Endothelial cell (in vitro differentiated cells): ENCODE measurements at places on chromosomes 2 and 18. TPM values are rescaled to one million over a fixed set of nuclear protein-coding genes. Genes with fewer than 3 reads are reported as not detected.

DNA sequence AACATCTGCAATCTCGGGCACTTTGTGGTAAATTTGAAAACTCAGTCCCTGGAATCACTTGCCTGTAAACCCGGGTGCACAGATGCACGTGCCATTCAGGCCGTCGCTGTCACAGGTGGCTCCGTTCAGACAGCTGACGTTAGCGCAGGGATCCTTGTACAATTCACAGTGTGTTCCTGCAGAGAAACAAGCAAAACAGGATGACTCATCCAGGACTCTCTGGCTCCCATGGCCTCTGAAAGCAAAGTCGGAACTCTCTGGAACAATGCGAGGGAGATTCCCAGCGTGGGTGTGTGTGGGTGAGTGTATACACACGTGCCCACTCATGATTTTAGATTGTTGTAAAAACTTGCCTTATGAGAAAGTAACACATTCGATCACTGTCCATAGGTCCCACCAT, 136.1 kb upstream of the PID1 start:
- no peaks in the 10 kb centered on the region for H3K36me3 ChIP-seq
- no peak overlapping the region for H3K4me3 ChIP-seq
- no peak for DNase-seq
- H3K27me3 ChIP-seq: no peaks in the 10 kb centered on the region

DNA sequence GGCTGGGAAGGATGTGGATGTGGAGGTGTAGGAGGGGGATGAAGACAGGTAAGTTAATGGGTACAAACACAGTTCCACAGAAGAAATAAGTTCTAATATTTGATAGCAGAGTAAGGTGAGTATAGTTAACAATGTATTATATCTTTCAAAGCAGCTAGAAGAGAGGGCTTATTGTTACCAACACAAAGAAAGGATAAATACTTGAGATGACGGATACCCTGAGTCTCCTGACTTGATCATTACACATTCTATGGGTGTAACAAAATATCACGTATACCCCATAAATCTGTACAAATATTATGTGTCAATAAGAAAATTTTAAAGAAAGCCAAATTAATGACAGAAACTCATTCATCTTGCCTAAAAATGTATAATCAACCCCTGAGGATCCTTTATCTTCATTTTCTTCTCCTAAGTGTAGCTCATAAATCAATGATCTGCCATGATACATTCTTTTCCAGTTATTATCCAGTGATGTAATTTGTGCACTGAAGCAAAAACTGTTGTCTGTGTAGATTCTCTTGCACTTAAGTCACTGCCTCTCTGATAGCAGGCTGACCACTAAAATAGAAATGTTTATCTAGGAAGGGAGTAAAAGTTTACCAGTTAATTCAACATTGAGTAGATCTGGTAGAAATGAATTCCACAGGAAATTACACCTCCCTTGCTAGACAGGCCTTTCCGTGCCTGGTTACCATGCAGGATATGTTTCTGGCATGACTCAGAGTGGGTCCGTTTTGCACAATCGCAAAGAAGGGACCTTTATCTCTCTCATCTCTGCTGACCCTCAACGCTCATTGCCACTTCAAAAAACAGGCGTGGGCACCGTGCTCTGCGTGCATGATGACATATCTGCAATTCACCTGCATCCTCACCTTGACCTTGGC, 249.7 kb upstream of the NCKAP5 start:
- H3K4me3 ChIP-seq: no peak overlapping the region
- H3K4me1 ChIP-seq: no peaks in the 10 kb centered on the region
- H3K27me3 ChIP-seq: peaks cover 3% of the 10 kb centered on the region
- H3K36me3 ChIP-seq: no peaks in the 10 kb centered on the region
- no peak overlapping the region for H3K27ac ChIP-seq
- no peak for DNase-seq

GRCh38 chr2:21740484-21740883, 616.7 kb downstream of the TDRD15 start:
- H3K36me3 ChIP-seq: no peaks in the 10 kb centered on the region
- no peak for DNase-seq
- H3K4me3 ChIP-seq: no peak overlapping the region
- no peaks in the 10 kb centered on the region for H3K27me3 ChIP-seq
- H3K4me1 ChIP-seq: no peaks in the 10 kb centered on the region

DNA sequence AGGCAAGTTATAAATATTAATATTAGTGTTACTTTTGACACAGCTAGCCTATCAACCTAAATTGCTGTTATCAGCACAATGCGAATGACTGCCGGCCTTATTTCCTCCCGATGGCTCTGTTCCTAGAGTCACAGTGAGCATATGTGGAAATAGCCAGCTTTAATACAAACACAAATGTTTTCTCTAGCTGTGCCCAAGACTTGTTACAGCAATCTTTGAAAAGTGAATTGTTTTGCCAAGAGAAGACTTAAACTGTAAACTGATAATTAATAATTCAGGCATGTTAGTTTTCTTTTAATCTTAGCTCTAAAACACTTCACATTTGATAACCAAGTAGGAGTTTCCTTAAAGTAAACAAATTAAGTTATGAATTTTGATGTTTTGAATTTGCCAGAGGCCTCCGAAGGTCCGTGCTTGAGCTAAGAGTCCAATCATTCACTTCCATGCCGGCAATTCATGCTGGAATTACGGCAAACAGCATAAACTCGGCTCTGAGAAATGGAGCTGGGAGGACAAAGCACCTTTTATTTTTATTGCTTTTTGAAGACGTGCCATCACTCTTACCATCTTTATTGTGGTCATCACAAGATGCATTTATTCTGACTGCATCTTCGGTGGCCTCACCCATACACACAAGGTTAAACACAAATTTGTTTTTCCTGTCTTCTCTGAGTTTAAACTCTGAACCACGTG, 184.5 kb upstream of the CWC22 start:
- no peak overlapping the region for H3K4me3 ChIP-seq
- H3K36me3 ChIP-seq: no peaks in the 10 kb centered on the region
- no peaks in the 10 kb centered on the region for H3K27me3 ChIP-seq

- peak overlapping the region; percentile 31 for H3K27ac ChIP-seq
- DNase-seq: no peak
- no peak overlapping the region for H3K4me3 ChIP-seq
Observed at GRCh38 chr2:213233438-213234330, 50.6 kb upstream of the SPAG16 start.

GRCh38 chr2:44889096-44889495, 52.4 kb upstream of the SIX3 start:
- no peak for DNase-seq
- H3K4me1 ChIP-seq: peaks cover 2% of the 10 kb centered on the region
- H3K27ac ChIP-seq: no peak overlapping the region
- no peak overlapping the region for H3K4me3 ChIP-seq
- H3K27me3 ChIP-seq: peaks cover 4% of the 10 kb centered on the region

- no peak for DNase-seq
- no peaks in the 10 kb centered on the region for H3K36me3 ChIP-seq
- H3K27me3 ChIP-seq: no peaks in the 10 kb centered on the region
- no peak overlapping the region for H3K27ac ChIP-seq
- no peak overlapping the region for H3K4me3 ChIP-seq
- no peaks in the 10 kb centered on the region for H3K4me1 ChIP-seq
Observed at GRCh38 chr2:22981785-22982184, 403.2 kb upstream of the KLHL29 start.

DNA sequence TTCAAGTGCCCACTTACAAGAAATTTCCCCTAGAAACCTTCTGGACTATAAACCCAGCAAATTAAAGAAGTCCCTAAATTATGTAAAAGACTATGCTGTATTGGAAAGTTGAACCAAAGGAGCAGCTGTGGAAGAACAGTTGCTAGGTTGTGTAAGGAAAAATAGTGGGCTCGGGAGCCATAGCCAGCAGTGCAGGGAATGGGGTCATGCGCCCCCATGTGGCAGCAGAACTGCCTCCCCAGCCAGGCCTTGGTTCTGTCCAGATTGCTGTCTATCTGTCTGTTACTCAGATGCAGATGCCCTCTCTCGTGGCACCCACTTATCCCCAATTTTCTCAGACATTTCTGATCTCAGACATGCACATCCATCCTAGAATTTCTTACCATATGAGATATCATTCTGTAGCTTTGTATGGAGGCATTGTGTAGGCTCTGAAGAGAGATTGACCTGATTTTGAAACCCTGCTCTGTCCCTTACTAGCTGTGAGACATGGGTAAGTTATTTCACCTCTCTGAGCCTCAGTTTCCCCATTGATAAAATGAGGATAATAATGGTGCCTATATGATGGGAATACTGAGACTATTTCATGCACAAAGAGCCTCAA, 258.3 kb downstream of the SS18 start:
- no peak overlapping the region for H3K27ac ChIP-seq
- peaks cover 4% of the 10 kb centered on the region for H3K4me1 ChIP-seq
- H3K4me3 ChIP-seq: no peak overlapping the region
- H3K27me3 ChIP-seq: no peaks in the 10 kb centered on the region
- H3K36me3 ChIP-seq: no peaks in the 10 kb centered on the region
- DNase-seq: peak; percentile 80

- DNase-seq: no peak
- no peaks in the 10 kb centered on the region for H3K4me1 ChIP-seq
- peak overlapping the region; percentile 78 for H3K4me3 ChIP-seq
- H3K36me3 ChIP-seq: peaks cover 30% of the 10 kb centered on the region
Observed at GRCh38 chr2:240127191-240127750, 8.8 kb downstream of the COPS9 start.

DNA sequence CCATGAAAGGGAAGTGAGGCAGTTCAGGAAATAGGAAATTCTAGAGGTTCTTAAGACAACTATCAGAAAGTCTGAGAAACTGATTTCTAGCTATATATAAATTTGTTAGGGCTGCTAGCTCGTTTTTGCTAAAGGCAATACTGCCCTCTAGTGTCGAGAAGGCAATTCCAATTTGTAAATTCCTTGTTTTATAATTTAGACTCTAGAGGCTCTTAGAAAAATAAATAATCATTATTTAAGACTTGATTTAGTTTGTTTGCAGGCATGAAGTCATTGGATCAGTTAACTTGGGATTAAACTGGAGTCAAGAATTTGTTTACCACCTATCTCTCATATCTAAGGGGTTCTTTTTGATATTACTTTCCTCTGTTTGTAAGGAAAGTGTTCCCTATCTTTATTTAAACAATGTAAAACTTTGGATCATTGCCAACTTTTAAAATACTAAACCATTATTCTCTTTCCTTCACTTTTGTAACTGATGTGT, 66.2 kb downstream of the ACVR2A start:
- H3K27ac ChIP-seq: peak overlapping the region; percentile 74
- peaks cover 4% of the 10 kb centered on the region for H3K4me1 ChIP-seq
- no peak overlapping the region for H3K4me3 ChIP-seq
- peaks cover 1% of the 10 kb centered on the region for H3K27me3 ChIP-seq
- DNase-seq: peak; percentile 24
- H3K36me3 ChIP-seq: no peaks in the 10 kb centered on the region

DNA sequence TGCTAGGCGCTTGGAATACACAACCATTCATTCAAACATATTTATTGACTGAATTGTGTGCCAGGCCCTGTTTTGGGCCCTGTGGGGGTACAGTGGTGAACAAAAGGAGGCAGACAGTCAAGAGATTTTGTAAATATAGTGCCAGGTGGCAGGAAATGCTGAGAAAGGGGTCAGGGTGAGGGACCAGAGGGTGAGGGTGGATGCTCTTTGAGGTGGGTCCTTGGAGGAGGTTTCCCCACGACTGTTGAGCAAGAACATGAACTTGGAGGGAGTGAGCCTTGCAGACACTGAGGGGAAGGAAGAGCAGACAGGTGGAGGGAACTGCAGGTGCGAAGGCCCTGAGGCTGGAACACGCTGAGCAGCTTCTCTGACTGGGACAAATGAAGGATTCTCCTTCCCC, 40.7 kb downstream of the ODC1 start:
- peak overlapping the region; percentile 91 for H3K27ac ChIP-seq
- peaks cover 11% of the 10 kb centered on the region for H3K27me3 ChIP-seq
- no peak for DNase-seq
- H3K4me1 ChIP-seq: peaks cover 57% of the 10 kb centered on the region
- H3K4me3 ChIP-seq: no peak overlapping the region
- peaks cover 3% of the 10 kb centered on the region for H3K36me3 ChIP-seq

GRCh38 chr2:20050646-20051531, 539 bp downstream of the LAPTM4A start:
- H3K27ac ChIP-seq: no peak overlapping the region
- H3K4me1 ChIP-seq: peaks cover 31% of the 10 kb centered on the region
- H3K4me3 ChIP-seq: no peak overlapping the region
- peaks cover 5% of the 10 kb centered on the region for H3K36me3 ChIP-seq
- DNase-seq: peak; percentile 53

DNA sequence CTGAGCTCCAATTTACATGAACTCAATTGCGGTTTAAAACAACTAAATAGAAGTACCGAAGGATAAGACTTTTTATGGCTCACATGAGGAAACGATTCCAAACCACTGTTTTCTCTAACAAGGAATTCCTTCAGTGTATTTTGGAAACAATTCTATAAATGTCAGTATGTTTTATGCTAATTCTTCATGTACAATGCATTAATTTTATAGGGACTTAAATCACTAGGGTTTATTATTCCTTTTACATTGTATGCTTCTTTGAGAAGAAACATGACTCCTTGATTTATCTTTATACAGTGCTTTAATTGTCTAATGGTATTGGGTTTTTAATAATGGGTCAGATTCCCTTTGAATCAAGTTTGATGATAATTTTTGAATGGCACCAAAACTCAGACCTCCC, 566.8 kb downstream of the EPHA4 start:
- H3K4me1 ChIP-seq: peaks cover 2% of the 10 kb centered on the region
- DNase-seq: no peak
- H3K4me3 ChIP-seq: no peak overlapping the region
- H3K36me3 ChIP-seq: no peaks in the 10 kb centered on the region

DNA sequence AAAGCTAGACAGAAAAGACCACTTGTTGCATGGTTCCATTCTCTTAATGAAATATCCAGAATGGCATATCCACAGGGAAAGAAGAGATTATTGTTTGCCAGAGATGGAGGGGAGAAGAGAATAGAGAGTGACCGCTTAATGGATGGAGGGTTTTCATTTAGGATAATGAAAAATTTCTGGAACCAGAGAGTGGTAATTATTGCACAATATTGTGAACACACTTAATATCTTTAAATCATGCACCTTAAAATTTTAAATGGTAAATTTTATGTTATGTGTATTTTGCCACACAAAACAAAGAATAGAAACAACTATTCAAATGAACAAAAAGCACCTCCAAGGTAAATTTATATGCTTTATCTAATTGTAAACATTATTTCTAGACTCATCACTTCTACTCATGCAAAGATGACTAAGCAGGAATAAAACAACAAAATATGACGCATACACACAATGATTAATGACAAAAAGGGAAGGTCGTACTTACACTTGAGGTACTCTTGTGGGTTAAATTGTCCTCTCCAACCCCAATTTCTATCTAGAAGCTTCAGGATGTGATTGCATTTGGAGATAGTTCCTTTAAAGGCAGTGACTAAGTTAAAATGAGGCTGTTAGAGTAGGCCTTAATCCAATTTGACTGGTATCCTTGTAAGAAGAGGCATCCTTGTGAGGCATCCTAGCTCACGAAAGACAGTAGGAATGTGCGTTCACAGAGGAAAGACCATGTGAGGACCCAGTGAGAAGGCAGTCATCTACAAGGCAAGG, 18.7 kb upstream of the DHRS9 start:
- H3K27ac ChIP-seq: no peak overlapping the region
- H3K4me1 ChIP-seq: no peaks in the 10 kb centered on the region
- H3K27me3 ChIP-seq: peaks cover 3% of the 10 kb centered on the region
- no peak for DNase-seq

HTR2B gene
- total RNA-seq: 0.80 TPM

E2F6 gene
- total RNA-seq: 20.4 TPM

TMEM198 gene
- not detected for total RNA-seq

MAP3K19 gene
- total RNA-seq: not detected

RGPD4 gene
- total RNA-seq: not detected

MYO7B gene
- total RNA-seq: 0.90 TPM

RAB6D gene
- total RNA-seq: 0.59 TPM

BCL2L11 gene
- 32.5 TPM for total RNA-seq

POTEJ gene
- total RNA-seq: not detected

TSPYL6 gene
- not detected for total RNA-seq

KCNIP3 gene
- 0.26 TPM for total RNA-seq
